ENCODE measurements at places on chromosomes 2 and 18.

GRCh38 chr2:30243231-30243630, 11.9 kb downstream of the LBH start:
- DNase-seq, result no peak

DNA sequence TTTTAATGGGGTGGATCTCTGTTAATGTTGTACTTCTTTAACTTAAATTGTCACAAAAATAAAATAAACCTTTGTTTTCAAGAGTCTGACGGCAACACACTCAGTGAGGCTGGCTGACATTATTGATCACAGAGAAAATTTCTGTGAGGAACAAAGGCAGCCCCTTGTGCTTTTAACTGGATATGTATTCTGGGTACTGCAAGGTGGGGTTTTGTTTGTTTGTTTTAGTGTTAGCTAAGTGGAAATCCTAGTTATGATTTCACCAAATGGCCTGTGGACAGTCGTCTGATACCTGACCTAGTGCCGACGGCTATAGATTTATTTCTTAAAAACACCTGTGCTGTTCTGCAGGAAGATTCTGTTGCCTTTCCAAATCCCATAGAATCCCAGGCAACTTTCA, 1329.5 kb upstream of the ZEB2 start:
- no peak for DNase-seq

GRCh38 chr2:14872779-14873325, 240.3 kb downstream of the LRATD1 start:
- no peak for DNase-seq

DNA sequence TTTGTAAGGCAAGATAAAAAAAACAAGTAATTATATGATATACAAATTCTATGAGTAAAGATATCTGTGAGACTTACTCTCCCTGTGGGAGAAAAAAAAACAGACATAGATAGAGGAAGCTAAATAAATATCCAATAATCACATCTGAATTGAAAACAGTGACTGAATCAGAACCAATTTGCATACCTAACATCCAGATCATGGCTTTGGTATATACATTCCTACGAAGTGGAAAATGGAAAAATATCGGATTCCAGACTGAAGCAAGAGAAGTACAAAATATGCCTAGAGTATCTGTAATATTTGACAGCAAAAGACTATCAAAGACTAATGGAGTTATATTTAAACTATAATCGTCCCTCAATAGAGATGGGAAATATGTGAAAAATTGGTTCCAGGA, 1108.1 kb upstream of the CHAC2 start:
- no peak for DNase-seq

- no peak for DNase-seq
Observed at GRCh38 chr18:29693334-29693733, 1349.2 kb downstream of the DSC3 start.

- no peak for DNase-seq
Observed at GRCh38 chr2:62657783-62658182, 47.7 kb upstream of the EHBP1 start.

- DNase-seq, result no peak
Observed at GRCh38 chr2:221346411-221346810, 225.7 kb downstream of the EPHA4 start.

DNA sequence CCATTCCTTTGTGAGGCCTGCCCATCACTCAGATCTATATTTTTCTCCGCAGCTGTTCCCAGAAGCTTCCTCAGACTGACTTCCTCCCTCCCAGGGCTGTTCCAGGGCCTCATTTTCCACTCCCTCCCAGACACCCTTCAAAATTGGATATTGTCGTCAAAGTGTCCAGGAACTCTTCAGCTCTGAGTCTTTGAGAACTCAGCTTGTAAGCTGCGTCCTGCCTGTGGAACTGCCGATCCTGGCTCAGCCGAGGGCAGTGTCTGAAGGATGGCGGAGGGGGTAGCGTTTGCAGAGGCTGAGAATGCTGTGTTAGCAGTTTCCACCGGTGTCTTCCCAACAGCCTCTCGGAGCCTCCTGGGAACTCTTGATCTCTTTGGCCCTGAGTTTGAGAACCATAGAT, 27.1 kb downstream of the NCK2 start:
- DNase-seq, result no peak

DNA sequence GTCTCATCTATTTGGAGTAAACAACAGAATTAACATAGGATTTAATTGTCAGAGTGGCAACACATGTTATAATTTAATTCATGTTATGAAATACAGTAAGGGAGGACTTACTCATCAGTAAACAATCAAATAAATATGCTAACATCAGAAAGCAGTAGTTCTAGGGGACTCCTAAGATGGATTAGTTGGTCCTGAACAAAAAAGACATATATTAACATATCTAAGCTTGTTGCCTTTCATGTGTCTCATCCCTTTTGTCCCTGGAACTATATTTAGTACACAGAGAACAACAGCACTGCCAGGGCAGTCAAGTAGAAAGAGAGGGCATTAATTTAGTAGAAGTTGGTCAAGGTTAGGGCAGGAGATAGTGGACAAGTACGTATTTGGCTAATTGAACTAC, 117.8 kb upstream of the FZD5 start:
- DNase-seq, result no peak

DNA sequence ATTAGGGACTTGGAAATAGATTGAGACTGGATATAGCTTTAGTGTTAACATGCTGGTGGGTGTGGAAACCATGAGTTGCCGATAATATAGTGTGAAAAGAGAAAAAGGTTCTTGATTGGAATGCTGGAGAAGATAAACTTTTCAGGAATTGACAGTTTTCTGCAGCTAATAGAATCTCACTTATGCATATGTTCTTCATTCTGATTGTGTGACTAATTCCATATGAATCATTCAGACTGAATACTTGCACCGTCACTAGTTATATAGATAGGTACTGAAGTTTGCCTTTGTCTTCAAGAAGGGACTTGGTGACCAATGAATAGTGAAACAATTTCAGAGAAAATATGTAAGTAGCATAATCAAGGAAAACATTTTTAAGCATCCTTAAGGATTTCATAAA, 225.7 kb upstream of the FOSL2 start:
- no peak for DNase-seq

DNA sequence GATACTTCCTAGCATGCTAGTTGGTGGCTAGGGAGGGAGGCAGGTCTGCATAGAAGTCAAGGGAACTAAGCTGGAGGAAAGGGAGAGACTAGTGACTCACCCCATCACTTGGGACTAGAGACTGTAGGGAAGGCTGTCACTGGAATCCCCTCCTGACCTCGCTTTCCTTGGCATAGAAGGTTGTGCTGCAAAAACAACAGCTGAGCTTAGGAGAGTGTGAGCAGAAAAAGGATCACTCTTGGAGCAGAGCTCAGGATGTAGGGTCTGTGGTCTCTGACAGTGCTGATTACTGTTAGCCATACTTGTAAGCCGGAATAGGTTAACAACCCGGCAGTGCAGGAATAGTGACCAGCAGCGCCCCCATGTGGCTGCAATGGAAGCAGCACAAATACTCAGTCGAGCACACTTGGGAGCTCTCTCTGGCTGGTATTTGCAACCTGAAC, 66.9 kb upstream of the SMAD2 start:
- no peak for DNase-seq

DNA sequence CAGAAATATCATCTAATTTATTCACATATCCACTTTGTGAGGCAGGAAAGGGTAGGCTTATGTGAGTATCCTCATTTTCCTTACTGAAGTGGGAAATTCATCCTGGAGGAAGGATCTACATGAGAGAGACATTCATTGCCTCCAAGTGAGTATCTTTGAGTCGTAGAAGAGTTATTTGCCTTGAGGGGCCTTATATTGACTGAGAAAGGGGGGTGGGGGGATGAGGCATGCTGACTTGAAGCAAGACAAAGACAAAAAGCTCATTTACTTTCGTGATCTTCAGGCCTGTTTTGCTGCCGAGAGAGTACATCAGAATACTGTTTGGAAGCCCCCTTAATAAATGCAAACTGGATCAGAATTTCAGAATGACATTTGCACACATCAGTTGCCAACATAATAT, 17.6 kb upstream of the NEDD4L start:
- DNase-seq, result no peak

DNA sequence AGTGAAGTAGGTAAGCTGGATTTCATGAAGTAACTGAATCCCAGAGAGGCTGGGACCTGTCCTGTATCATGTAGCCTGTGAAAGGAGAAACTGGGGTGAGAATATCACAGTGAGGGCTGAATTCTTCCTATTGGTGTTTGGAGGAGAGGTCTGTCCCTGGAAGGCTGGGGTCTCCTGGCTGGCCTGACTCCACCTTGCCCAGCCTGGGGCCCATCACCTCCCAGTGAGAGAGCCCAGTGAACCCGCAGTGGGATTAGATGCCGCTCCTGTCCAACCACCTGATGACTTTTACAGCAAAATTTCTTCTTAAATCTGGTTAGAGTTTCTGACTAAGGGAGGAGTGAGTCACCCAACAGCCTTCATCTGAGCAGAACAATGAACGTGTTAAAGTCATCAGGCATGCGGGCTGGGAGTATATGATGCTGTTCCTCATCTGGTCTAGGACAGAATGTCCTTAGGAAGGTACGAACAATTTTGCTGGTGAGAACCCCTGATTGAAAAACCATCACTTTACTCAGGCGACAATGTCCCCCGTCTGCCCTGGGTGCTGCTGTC, 152.9 kb downstream of the LPIN1 start:
- no peak for DNase-seq

DNA sequence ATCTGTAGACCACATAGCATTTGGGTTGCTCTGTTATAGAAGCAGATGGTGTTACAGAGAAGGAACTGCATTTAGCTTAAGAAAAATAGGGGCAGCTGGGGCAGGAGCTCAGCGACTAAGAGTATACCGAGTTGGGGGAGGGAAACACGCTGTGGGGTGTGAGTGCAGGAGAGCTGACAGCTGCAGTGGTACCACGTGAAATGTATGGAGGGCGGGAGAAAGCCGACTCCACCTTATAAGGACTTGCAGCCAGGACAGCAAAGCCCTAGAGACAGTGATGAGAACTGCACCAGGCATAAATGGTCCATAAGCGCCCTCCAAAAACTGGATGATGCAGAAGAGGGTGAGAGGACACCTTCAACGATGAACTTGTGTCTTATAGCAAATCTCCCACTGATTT, 237.6 kb downstream of the PRKCE start:
- no peak for DNase-seq

DNA sequence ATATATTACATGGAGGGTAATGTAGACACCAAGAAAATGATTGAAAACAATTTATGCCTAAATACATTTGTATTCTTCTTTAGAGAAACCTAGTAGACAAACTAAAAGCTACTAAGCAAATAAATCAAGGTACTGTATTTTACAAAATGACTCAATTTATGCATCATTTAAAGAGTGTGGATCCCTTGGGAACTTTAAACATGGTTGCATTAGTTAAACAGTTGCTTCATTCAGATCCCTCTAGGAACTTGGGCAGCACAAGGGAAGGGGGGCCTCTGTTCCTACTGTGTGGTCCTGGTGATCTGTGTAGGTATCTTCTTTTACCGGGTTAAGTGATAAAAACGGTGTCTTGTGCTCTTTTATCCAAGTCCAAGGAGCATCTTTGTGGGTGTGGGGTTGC, 31.5 kb upstream of the ATP8B1 start:
- no peak for DNase-seq

DNA sequence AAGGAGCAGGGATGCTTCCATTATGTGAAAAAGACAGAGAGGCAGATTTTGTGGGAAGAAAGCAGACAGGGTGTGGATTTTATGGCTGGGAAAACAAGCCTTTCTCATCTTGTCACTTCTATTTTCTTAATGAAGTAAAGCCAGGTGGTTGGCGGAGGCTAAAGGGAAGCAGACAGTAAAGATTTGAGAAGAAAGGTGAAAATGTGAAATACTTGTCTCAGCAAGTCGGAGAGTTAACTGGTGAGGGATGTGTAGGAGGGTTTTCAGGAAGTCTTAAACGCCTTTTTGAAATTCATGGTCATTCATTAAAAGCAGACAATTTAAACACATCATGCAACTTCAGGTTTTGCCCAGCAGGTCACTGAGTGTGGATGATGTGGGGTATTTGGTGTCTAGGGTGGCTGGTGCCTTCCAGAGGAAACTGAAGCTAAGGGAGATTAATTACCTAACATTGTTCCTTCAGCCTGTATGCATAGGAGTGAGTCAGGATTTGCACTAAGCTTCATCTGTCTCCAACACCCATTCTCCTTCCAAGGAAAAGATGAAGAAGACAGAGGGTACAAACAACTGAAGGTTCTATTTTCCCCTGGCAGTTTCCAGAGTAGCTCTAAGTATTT, 20.7 kb downstream of the SLC14A2 start:
- no peak for DNase-seq

- no peak for DNase-seq
Observed at GRCh38 chr2:164145093-164145987, 409.5 kb upstream of the FIGN start.

GRCh38 chr18:23694637-23695430, 5.6 kb downstream of the LAMA3 start:
- no peak for DNase-seq

DNA sequence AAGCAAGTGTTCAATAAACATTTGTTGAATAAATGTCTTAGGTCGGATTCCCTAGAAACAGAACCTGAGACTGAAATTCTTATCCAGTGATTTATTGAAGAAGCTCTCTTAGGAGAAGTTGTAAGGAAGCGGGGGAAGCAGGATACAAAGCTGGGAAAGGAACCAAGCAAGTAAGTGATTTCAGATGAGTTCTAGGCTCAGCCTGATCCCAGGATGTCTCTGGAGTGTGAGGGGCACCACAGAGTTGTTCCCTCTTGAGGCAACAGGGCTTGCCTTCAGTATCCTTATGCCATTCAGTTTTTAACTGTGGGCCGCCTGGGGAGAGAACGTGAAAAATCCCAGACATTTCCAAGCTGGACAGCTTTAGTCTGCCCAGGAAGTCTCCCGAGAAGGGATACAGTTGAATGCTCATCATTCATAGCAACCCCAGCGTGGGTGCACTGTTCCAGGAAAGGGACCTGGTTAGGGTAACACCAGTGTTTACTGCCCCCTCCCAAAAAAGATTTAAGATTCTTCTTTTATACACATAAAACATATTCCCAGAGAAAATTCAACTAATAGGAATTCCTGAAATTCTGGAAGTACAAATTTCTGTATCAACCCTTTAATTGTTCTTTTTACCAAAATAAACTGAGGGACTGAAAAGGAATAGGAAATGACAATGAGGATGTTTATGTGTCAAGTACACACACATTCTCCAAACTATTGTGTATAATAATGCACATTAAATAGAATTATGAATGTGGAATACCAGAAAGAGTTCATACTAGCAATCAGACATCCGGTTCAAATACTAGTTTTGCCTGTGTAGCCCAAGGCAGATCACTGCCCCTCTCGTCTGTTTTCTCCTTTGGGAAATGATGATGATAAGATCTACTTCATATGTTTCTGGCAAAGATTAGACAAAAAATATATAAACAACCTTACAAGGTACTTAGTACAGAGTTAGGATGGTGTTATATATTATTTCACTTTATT, 592.1 kb upstream of the CDH2 start:
- no peak for DNase-seq

All from Caco-2 (cell line).